ENCODE measurements at places on chromosomes 11 and 22. TPM values are rescaled to one million over a fixed set of nuclear protein-coding genes. Genes with fewer than 3 reads are reported as not detected.
A peak's percentile ranks its signal among the peaks of the same experiment; 100 is the strongest.

Gene PSMD13
- total RNA-seq = 95.9 TPM

Gene AGBL2
- not detected for total RNA-seq

Gene OR51I1
- total RNA-seq = not detected

Gene MMP12
- not detected for total RNA-seq

Gene RFPL3
- total RNA-seq = not detected

Gene OR2AG2
- not detected for total RNA-seq

Gene ARHGAP8
- total RNA-seq = not detected

Gene NRIP3
- 2.2 TPM for total RNA-seq

Gene ZNF214
- 3.0 TPM for total RNA-seq

Gene LRRC32
- 35.1 TPM for total RNA-seq

Gene RIMBP3C
- total RNA-seq = 0.35 TPM

Gene CDC42BPG
- 0.13 TPM for total RNA-seq

Gene C22orf15
- total RNA-seq = 0.54 TPM

Gene C11orf86
- total RNA-seq = not detected

Gene CALCA
- total RNA-seq = not detected

Gene CBX7
- 151 TPM for total RNA-seq

Gene LRRC74B
- not detected for total RNA-seq

Gene ANGPTL5
- not detected for total RNA-seq

Gene OR5J2
- total RNA-seq = not detected

DNA sequence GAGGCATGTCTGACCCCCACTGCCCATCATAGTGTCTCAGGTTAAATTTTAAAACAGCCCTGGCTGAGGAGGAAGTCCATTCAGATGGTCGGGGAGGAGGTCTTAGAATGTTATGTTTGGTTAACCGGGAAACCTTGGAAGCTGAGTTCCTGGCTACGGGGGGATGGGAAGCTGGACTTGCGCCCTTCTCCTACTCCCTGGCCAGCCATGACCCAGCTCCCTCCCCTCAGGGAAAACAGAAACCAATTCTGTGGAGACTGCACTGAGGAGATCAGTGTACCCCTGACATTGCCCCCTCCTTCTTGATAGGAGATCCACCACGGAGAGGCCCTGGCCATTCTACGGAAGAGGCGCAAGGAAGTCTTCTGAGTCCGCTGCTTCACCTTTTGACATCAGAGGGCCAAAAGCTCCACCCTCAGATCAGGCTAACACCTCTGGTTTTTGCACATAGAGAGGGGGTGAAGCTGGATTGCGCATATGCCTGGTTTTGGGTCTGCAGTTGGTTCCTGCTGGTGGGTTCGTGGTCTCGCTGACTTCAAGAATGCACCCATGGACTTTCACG, 2.7 kb upstream of the KRTAP5-9 start:
- no peak for ATAC-seq

- ATAC-seq = no peak
Observed at GRCh38 chr11:91156041-91156440, 933.2 kb upstream of the CHORDC1 start.

DNA sequence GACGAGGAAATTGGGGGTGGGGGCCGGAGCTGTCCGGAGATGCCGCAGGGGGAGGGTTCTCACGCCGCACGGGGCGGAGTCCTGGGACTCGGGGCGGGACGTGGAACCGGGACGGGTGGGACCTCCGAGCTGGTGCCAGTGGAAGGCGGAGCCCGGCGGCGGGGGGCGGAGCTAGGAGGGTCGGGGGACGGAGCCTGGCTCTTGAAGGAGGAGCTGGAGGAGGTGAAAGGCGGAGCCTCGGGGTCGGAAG, 271 bp downstream of the FKBP2 start:
- peak; percentile 92 for ATAC-seq

GRCh38 chr22:47355776-47356510, 593.5 kb downstream of the TBC1D22A start:
- no peak for ATAC-seq

DNA sequence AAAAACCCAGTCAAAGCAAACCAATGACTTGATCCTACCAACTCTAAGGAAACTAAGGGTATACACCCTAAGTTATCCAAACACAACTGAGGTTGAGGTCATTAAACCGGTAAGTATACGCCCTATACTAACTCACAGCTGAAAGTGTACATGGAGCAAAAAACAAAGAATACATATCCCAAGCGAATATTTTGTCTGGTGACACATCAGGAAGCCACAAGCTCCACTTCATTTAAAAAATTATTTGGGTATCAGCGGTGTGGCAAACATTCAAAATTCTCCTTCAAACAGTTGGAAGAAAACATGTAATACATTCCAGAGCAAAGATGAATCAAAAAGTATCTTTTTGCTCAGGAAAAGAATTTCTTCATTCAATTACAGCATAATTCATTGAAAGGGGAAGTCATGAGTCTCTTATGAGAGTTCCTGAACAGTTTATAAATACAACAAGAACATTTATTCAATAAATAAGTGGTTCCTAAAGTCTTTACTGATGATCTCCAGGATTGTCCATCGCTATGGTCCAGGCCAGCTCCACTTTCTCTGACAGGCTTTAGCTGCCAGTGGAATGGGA, 4.5 kb upstream of the JAML start:
- ATAC-seq = no peak

DNA sequence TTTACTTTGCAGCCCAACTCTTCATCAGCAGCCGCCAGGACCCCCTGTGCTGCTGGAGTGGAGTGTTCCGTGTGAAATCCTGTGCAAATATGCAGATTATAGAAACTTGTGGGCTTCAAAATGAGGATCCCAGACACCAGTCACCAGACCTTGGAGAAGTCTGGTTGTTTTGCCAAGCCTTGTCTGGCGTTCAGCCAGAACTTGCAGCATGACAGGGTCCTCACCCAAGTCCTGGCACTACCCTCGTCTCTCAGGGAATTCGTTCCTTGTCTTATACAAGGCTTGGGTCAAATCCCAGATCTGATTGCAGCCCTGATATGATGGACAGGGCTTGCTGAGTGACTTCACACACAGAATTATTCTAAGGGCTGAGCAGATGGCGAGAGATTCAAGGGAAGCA, 18.9 kb downstream of the SHISAL1 start:
- no peak for ATAC-seq

DNA sequence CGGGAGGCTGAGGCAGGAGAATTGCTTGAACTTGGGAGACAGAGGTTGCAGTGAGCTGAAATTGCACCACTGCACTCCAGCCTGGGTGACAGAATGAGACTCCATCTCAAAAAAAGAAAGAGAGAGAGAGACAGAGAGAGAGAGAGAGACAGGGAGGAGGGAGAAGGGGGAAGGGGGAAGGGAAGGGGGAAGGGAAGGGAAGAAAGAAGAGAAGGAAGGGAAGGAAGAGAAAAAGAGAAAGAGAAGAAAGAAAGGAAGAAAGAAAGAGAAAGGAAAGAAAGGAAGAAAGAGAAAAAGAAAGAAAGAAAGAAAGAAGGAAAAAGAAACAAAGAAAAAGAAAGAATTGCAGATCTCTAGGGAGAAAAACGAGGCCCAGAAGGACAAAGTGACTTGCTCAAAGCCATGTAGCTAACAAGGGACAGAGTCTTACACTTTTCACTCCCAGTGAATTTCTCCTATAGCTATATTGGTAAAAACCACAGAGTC, 73.8 kb upstream of the BIRC3 start:
- no peak for ATAC-seq

DNA sequence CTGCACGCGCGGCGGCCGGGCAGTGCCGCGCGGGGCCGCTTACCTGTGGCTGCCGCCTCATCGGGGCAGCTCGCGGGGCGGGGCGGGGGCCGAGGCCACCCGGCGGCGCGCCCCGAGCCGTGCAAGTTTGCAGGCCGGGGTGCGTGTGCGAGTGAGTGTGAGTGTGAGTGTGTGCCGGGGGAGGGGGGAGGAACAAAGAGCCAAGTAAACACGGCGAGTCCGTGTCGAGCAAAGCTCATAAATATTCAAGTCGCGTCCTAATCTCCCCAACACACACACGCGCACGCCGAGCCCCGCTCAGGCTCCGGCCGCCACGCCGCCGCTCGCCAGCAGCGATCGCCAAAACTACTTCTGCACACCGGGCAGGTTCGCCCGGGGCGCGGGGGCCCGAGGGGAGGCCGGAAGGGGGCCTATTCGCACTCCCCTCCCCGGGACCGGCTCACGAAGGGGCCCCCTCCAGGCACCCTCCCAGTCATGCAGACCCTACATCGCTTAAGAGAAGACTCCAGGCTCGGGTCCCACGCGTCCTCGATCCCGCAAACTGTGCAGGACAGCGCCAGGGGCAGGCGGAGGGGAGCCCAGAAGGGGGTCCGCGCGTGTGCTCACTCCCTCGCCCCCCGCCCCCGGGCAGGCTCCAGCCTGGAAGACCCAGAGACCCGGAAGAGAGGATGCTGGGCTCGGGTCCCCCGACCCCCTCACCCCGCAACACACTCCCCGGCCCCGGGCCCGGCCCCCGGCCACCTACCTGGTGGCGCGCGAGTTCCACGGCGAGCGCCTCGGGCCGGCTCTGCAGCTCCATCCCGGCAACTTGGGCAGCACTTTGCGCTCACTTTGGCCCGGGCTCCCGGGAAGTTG, 827 bp downstream of the PHF21B start:
- no peak for ATAC-seq

DNA sequence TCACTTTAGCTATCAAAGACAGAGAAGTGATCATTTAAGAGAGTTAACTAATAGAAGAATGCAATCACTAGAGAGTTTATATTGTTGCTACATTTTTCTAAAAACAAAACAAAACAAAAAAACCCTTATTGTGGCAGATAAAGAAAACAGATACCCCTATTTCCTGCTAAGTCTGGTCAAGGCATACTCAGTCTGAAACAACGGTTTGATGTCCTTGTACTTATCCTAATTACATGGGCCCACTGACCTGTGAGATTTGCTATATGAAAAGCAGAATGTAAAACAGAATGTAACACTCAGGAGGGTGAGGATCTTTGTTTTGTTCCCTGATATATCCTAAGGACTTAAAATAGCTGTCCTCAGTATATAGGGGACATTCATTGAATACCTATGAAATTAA, 24.6 kb downstream of the MAML2 start:
- ATAC-seq = no peak

DNA sequence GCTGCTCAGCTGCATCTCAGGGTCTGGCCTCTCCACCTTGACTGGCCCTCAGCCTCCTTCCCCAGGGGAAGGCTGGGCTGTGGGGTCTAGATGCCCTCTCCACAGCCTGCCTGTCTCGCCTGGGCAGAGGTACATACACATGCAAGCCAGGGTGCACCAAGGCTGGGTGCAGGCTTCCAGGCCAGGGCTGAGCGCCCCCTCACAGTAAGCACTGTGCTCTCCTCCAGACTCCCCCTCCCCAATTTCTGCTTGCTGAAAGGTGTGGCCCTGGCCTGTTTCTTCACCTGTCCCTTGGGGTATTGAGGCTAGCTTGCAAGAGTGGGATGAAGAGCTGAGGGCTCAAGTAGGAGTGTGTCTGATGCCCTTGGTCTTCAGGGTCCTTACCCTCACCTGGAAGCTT, 22.5 kb downstream of the RELT start:
- ATAC-seq = no peak

- ATAC-seq = peak; percentile 39
Observed at GRCh38 chr11:15843309-15843872, 513.0 kb downstream of the SOX6 start.

DNA sequence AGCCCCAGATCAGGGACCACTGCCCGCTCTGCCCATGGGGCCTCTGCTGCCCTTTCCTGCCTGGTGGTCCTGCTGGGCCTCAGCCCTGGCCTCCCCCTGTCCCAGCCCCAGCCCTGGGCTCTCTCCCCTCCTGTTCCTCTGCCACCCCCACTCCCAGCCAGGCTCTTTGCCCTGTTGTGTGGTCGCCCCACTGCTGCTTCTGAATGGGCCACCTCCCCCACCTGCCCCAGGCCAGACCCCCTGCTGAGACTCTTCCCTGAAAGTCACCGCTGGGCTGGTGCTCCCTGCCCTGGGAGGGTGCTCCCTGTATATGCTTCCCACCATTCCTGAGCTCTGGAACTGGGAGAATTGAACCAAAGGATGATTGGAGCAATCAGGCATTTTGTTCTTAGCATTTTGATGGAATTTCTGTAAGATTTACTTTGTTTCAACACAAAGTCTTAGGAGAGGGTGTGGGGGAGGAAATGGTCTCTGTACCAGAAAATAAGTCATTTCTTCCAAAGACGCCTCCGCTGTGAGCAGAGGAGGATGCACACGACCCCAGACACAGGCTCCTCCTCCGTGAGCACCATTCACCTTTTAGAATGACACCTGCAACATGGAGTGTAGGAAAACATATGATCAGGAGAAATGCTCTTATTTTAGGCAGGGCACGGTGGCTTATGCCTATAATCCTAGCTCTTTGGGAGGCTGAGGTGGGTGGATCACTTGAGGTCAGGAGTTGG, 5.2 kb downstream of the APOBEC3B start:
- ATAC-seq = no peak

GRCh38 chr11:2708151-2708581, 8.4 kb upstream of the KCNQ1OT1 start:
- peak; percentile 76 for ATAC-seq

GRCh38 chr11:38680746-38681145, 2082.7 kb upstream of the RAG2 start:
- no peak for ATAC-seq

GRCh38 chr11:22903782-22904181, 43.5 kb upstream of the CCDC179 start:
- ATAC-seq = no peak

- ATAC-seq = no peak
Observed at GRCh38 chr22:23536821-23537345, 43.2 kb downstream of the IGLL1 start.

DNA sequence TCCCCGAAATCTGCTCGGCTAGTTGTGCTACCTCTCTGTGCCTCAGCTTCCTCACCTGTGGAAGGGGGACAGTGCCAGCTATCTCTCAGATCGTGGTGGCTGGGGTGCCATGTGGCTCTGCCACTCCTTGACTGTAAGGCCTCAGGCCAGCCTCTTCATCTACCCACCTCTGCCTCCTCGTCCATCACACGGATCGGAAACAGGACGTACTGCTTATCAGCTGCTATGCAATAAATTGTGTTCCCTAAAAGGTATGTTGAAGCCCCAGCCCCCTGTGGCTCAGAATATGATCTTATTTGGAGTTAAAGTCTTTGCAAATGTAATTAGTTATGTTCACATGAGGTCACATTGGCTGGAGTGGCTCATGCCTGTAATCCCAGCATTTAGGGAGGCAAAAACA, 7.8 kb downstream of the PPM1F start:
- ATAC-seq = no peak

- ATAC-seq = no peak
Observed at GRCh38 chr11:58888579-58888978, 44.1 kb upstream of the GLYATL2 start.

GRCh38 chr22:18063306-18063705, 14.5 kb upstream of the PEX26 start:
- ATAC-seq = no peak

DNA sequence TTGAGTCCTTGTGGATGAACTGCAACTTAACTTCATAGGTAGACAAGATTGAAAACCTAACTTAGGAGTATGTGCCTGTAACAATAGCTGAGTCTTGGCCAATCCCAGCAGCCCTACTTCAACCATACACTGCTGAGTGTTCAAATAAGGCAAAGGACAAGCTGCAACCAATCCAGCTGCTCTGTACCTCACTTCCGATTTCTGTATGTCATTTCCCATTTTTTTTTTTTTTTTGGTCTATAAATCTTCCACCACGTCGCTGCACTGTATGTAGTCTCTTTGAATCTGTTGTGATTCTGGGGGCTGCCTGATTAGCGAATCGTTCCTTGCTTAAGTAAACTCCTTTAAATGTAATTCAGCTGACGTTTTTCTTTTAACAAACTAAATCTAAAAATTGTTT, 35.4 kb upstream of the FLI1 start:
- no peak for ATAC-seq
